ENCODE measurements at places on chromosomes 11 and 22.

DNA sequence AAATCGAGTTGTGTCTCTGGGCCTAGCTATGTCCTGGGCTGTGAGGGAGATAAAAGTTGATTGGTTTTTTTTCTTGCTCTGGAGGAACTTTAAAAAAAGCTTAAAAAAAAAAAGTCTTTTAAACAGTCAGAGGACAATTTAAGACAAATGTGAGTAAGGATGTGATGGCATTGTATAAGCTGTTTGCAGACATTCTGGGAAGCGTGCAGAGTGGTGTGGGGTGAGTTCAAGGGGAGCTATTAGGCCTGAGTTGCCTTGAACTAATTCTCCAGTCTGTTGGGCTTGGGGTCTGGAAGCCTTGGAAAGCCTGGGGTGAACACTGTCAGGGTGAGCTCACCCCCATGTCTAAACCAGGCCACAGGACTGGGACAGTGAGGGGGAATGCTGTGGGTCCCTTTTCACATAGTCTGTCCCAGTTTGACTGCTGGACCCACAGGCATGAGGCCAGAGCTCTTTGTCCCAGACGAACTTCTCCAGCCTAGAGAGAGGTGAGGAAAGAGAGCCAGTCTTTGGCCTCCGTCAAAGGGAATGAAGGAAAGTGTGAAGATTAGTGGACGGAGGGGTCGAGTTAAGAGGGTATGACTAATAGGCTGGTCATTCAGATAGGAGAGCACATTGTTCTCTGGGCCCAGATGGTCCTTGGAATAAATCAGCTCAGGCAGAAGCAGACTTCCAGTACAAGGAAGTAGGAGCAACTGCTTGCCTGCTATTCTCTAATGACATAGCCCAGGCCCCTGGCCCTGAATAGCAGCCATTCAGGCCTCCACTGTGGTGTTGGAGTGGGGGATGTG lies 76.4 kb upstream of the NNMT start:
- no peaks in the 10 kb centered on the region for H3K36me3 ChIP-seq
- no peaks in the 10 kb centered on the region for H3K27me3 ChIP-seq
- no peak overlapping the region for H3K27ac ChIP-seq

GRCh38 chr22:30892731-30893221 lies 75.8 kb downstream of the MORC2 start:
- DNase-seq: no peak
- H3K4me3 ChIP-seq: no peak overlapping the region
- H3K4me1 ChIP-seq: no peaks in the 10 kb centered on the region
- no peak overlapping the region for H3K27ac ChIP-seq
- no peaks in the 10 kb centered on the region for H3K27me3 ChIP-seq

DNA sequence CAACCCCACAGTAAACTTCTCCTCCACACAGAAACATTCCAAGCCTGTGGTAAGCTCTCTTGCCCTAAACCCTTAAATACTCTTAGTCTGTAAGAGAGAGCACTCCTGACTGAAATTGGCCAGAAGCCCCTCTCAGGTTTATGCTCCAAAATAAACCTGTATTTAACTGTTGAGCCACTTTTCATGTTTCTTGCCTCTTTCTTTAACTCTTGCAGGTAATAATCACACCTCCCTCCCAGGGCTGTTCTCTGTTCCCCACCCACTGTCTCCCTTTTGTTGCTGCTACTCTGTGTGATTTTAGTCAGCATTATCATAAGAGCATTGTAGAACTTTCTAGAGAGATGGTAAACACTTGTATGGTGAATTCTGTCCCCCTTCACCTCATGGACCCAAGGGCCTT lies 2.1 kb upstream of the IFT27 start:
- H3K4me1 ChIP-seq: peaks cover 4% of the 10 kb centered on the region
- H3K4me3 ChIP-seq: no peak overlapping the region
- H3K27ac ChIP-seq: no peak overlapping the region
- no peaks in the 10 kb centered on the region for H3K36me3 ChIP-seq

DNA sequence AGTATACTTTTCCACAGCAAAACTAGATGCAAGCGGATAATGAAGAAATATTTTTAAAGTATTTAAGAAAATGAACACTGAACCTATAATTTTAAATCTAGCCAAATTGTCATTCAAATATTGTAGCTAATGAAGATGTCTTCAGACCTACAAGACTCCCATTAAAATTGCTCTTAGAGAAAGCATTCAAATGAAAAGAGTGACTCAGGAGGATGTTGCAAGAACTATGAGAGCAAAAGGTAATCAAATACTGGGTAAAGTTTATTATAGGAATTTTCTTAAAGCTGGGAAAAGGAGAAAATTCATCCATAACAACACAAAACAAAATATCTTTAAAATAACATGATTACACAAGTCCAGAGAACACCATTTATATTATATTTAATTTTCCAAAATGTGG lies 5.4 kb upstream of the POU2AF1 start:
- no peak for DNase-seq
- H3K27me3 ChIP-seq: no peaks in the 10 kb centered on the region
- no peak overlapping the region for H3K27ac ChIP-seq
- H3K4me3 ChIP-seq: no peak overlapping the region

DNA sequence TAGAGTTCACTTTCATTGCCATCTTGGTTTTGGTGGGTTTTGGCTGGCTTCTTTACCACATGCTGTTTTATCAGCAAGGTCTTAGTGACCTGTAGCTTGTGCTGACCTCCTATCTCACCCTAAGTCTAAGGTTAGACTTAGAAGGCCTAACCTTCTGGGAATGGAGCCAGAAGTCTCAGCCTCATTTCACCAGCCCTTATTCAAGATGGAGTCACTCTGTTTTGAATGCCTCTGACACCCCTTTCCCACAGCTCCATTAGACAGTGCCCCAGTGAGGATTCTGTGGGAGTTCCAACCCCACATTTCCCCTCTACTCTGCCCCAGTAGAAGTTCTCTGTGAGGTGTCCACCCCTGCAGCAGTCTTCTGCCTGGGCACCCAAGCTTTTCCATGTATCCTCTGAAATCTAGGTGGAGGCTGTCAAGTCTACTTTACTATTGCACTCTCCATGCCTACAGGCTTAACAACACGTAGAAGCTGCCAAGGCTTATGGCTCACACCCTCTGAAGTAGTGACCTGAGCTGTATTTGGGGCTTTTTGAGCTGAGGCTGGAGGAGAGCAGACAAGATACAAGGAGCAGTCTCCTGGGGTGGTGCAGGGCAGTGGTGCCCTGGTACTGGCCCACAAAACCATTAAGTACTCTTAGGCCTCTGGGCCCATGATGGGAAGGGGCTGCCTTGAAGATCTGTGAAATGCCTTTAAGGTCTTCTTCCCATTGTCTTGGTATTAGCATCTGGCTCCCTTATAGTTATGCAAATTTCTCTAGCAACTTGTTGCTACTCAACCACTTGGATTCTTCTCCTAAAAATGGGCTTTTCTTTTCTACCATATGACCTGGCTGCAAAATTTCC lies 65.9 kb upstream of the SC5D start:
- no peak overlapping the region for H3K4me3 ChIP-seq
- H3K4me1 ChIP-seq: no peaks in the 10 kb centered on the region
- no peaks in the 10 kb centered on the region for H3K36me3 ChIP-seq
- H3K27ac ChIP-seq: no peak overlapping the region
- H3K27me3 ChIP-seq: no peaks in the 10 kb centered on the region
- DNase-seq: no peak

DNA sequence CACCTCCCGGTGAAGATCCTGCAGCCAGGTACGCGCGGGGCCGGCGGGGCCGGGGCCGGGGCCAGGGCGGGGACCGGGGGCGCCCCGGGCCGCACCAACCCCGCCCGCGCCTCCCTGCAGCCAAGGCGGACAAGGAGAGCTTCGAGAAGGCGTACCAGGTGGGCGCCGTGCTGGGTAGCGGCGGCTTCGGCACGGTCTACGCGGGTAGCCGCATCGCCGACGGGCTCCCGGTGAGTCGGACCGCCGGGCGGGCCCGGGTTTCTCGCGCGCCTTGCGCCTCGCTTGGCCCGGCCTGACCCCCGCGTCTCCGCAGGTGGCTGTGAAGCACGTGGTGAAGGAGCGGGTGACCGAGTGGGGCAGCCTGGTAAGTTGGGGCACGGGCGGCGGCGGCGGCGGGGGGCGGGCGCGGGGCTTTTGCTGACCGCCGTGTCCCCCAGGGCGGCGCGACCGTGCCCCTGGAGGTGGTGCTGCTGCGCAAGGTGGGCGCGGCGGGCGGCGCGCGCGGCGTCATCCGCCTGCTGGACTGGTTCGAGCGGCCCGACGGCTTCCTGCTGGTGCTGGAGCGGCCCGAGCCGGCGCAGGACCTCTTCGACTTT lies 531 bp downstream of the PIM3 start:
- no peak for DNase-seq
- H3K36me3 ChIP-seq: peaks cover 29% of the 10 kb centered on the region
- H3K4me1 ChIP-seq: peaks cover 46% of the 10 kb centered on the region
- H3K4me3 ChIP-seq: peak overlapping the region; percentile 92
- no peaks in the 10 kb centered on the region for H3K27me3 ChIP-seq
- peak overlapping the region; percentile 95 for H3K27ac ChIP-seq

DNA sequence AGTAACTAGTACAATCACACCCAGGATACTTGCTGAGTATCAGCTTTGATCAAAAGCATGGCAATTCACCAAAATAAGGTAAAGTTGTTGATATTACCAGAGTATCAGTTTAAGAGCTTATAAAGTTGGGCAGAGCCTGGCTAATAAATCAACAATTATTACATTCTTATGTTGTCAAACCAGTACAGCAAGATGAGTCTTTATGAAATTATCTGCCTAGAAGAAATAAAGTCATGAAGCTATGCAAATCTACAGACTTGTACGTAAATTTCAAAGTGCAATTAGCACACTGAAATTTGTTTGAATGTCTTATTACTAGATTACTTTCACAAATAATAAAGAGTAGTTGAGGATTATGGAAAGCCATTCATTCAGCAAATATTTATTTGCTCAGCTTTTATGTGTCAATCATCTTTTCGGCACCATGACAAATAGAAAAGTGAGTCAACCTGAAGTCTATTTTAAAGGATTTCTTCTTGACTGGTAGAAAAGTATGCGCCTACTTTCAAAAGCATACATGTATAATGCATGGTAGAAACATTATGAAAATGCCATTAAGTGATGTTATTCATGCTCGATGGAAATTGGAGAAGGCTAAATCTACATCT lies 5.0 kb upstream of the ANO3 start:
- no peak overlapping the region for H3K4me3 ChIP-seq
- H3K4me1 ChIP-seq: no peaks in the 10 kb centered on the region
- H3K27me3 ChIP-seq: no peaks in the 10 kb centered on the region
- no peaks in the 10 kb centered on the region for H3K36me3 ChIP-seq
- DNase-seq: no peak
- H3K27ac ChIP-seq: no peak overlapping the region

DNA sequence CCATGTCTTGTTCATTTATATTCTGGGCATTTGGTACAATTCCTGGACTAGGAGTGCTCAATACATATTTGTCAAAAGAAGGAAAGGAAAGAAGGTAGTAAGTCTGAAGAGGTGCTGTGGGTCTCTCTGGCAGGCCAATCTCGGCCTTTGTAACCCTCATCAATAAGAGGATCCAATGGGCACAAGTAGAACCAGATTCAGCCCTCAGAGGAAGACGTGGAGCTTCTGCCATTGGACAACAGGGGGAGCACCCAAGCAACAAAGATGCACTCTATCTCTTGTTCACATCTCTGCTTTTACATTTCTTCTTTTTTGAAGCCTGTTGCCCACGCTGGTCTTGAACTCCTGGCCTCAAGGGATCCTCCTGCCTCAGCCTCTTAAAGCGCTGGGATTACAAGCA lies 2.2 kb upstream of the VPS11 start:
- no peaks in the 10 kb centered on the region for H3K36me3 ChIP-seq
- peaks cover 49% of the 10 kb centered on the region for H3K4me1 ChIP-seq
- H3K4me3 ChIP-seq: no peak overlapping the region

DNA sequence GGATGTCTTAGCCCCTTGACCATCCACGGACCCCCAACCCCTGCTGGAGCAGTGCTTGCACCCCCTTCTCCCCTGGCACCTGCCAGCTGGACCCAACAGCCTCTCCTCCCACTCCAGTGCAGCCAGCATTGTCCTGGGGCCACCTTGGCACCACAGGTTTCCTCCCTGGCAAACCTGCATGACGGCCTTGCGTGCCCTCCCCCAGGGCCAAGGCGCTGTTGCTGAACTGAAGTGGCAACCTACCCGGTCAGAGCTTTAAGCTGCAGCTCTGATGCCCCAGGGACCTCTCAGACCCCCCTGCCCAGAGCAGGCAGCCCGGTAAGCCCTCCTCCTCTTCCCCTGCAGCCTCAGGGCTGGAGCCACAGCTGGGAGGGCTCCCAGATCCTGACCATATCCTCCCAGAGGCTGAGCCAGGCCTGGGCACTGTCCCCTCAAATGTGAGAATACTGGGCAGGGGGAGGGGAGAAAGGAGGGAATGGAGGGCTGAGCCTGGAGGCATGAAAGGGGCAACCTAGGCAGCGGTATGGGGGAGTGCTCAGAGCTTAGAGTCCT lies 1.8 kb upstream of the LRRC75B start:
- DNase-seq: no peak
- H3K27ac ChIP-seq: no peak overlapping the region
- no peak overlapping the region for H3K4me3 ChIP-seq
- H3K4me1 ChIP-seq: peaks cover 39% of the 10 kb centered on the region
- H3K27me3 ChIP-seq: no peaks in the 10 kb centered on the region
- H3K36me3 ChIP-seq: no peaks in the 10 kb centered on the region

- no peaks in the 10 kb centered on the region for H3K36me3 ChIP-seq
- no peaks in the 10 kb centered on the region for H3K4me1 ChIP-seq
- H3K4me3 ChIP-seq: no peak overlapping the region
- H3K27ac ChIP-seq: no peak overlapping the region
- H3K27me3 ChIP-seq: no peaks in the 10 kb centered on the region
Measured at GRCh38 chr11:87454241-87454640, 416.5 kb downstream of the TMEM135 start.

All from esophagus squamous epithelium (tissue), 5 donors.